Activated naive CD4-positive, alpha-beta T cell treated with anti-CD3 and anti-CD28 coated beads for 36 hours (primary cell): ENCODE measurements at places on chromosomes 1 and 21.
A peak's percentile ranks its signal among the peaks of the same experiment; 100 is the strongest.

DNA sequence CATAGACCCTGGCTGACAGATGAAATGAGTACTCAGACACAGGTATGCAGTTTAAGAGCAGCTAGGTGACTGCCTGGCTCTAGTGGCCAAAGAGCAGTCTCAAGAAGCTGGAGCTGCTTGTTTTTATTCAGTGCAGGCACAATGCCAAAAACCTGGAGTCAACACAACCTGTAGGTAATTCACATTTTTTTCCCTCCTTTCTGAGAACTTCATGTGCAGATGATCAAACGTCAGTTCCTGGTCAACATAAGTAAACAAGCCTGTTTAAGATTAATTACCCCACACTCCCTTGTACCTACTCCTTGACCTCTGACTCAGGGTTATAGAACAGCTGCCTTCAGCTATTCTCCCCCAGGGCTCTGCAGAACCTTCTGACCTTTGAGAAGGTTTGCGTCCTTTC, 17.3 kb upstream of the ACADM start:
- DNase-seq, result no peak

DNA sequence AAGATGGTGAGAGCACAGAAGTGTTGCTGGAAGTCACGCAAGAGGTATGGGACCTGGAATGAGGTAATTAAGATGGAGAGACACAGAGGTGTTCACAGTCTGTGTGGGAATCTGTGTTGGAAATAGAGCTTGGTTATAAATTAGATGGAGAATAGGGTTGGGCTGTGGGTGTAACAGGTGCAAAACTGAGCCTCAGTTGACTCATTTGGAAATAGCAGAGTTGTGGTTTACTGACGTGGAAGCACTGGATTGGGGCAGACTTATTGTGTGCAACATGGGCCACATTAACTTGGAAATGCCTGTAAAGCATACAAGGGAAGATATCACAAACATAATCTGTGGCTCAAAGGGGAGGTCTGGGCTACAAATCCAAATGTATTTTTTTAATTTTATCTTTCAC, 13.0 kb downstream of the CAMSAP2 start:
- peak; percentile 38 for DNase-seq

- peak; percentile 69 for DNase-seq
Observed at GRCh38 chr1:54409156-54410142, 3.3 kb upstream of the SSBP3 start.

- no peak for DNase-seq
Observed at GRCh38 chr1:210418863-210419650, 90.4 kb downstream of the HHAT start.

- DNase-seq, result peak; percentile 91
Observed at GRCh38 chr1:23619299-23620188, 60.2 kb upstream of the ID3 start.

GRCh38 chr1:10250663-10251062, 40.3 kb downstream of the KIF1B start:
- DNase-seq, result no peak

DNA sequence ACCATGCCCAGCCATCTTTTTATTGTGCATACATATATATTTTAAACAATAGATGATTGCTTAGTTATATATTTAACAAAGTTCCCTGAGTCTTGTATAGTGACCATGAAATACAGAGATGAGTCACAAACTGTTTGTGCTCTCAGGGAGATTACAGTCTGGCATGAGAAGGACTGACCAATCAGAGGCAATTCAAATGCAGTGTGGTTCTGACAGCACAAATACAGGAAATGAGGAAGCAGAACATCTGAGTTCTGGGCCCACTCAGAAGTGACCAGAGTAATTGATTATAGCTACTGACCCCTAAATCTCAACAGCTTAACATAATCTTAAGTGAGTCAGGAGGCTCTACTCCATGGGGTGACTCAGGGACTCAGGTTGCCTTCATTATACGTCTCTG, 534.5 kb downstream of the OMA1 start:
- DNase-seq, result no peak

DNA sequence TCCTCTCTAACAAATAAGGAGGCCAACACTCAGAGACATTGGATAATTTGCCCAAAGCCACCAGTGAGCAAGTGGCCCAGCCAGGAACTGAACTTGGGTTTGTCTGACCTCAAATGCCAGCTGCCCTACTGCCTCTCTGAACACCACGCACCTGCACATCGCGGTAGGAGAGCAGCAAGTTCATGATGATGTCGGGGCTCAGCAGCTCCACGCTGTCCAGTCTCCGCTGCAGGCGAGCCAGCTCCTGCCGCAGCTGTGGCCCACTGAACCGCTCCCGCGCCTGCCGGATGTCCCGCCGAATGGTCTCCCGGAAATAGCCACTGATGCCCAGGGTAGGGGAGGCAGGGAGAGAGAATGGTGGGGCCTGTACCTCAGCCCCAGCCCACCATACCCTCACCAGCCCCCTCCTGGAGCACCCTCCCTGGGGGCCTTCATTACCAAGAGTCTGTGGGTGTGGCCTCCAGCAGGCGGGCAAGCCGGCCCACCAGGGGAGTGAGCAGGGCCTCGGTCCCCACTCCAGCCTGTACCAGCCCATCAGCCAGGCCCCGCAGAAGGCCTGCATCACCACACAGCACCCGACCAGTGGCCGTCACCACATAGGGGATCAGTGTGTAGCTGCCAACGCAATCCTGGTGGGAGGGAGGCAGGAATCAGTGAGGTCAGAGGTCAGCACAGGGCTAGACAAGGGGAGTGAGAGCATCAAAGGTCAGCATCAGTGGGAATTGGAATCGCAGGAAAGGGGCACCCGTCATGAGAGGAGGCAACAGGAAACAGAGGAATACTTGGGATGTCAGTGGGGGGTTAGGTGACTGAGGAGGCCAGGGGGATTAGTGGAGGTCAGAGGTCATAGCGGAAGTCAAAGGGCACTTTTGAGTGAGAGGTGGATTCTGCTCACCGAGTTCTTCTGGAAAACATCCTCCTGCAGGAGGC, 2.7 kb downstream of the MAP3K6 start:
- DNase-seq, result no peak

DNA sequence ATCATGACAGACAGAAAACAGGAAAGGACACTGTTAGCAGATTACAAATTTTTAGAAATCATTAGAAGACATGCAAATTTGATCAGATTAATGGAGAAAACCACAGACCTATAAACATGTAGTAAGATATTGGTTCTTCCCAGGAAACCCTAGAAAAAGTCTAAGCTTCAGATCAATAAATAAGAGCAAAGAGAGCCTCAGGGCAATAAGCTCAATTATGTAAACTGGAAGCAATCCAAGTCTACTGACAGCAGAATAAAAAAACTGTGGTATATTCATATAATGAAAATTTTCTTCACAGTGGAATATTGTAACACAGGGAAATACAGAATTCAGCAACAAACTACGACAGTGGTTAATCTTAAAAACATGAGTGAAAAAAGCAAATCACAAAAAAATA, 36.3 kb downstream of the NRDC start:
- DNase-seq, result no peak

- DNase-seq, result no peak
Observed at GRCh38 chr1:178241837-178242236, 147.9 kb downstream of the RASAL2 start.

GRCh38 chr21:27759091-27759659, 792.3 kb upstream of the ADAMTS5 start:
- DNase-seq, result no peak

GRCh38 chr21:31730712-31731055, 1.2 kb downstream of the SCAF4 start:
- peak; percentile 21 for DNase-seq

DNA sequence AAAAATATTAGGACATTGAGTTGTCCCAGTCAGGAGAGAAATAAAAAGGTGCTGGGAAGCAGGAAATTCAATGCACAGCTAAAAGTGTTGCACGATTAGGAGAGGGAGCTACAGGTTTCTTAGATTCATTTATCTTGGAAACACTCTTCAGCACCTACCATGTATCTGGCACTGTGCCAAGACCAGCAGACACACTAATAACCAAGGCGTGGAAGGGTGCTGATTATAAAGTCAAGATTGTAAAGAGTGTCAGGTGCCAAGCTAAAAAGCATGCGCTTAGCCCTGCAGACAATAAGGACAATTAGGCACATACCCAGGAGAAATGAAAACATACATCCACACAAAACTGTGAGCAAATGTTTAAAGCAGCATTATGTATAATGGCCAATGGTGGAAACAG, 129.9 kb downstream of the DSCAM start:
- DNase-seq, result no peak

- no peak for DNase-seq
Observed at GRCh38 chr1:202193614-202194327, at the start of gene LGR6. Gene LGR6, plus strand, starts transcription at chr1:202193799. Its CDS starts 191 bp downstream, at chr1:202193990.

- no peak for DNase-seq
Observed at GRCh38 chr1:213110349-213111300, 59.6 kb downstream of the RPS6KC1 start.

GRCh38 chr1:14320986-14321385, 277.5 kb upstream of the KAZN start:
- DNase-seq, result no peak

GRCh38 chr1:81391125-81391828, 409.5 kb upstream of the ADGRL2 start:
- DNase-seq, result no peak

DNA sequence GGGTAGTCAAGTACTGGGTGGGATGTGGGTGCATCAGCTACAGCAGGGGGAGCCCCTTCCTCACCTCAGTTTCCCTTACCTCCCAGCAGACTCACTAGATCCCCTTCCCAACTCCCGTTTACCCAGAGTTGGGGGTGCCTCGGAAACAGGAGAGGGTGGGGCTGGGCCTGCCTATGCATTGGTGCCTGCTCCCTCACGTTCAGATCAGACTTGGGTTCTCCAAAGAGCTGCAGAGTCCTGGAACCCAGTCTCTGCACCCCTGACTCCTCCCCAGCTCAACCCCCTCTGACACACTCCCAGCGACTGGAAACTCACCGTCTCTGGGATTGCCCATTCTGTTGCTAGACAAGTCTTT, 6.0 kb downstream of the FOXO6 start:
- no peak for DNase-seq

- no peak for DNase-seq
Observed at GRCh38 chr1:213519098-213519497, 468.1 kb downstream of the RPS6KC1 start.

DNA sequence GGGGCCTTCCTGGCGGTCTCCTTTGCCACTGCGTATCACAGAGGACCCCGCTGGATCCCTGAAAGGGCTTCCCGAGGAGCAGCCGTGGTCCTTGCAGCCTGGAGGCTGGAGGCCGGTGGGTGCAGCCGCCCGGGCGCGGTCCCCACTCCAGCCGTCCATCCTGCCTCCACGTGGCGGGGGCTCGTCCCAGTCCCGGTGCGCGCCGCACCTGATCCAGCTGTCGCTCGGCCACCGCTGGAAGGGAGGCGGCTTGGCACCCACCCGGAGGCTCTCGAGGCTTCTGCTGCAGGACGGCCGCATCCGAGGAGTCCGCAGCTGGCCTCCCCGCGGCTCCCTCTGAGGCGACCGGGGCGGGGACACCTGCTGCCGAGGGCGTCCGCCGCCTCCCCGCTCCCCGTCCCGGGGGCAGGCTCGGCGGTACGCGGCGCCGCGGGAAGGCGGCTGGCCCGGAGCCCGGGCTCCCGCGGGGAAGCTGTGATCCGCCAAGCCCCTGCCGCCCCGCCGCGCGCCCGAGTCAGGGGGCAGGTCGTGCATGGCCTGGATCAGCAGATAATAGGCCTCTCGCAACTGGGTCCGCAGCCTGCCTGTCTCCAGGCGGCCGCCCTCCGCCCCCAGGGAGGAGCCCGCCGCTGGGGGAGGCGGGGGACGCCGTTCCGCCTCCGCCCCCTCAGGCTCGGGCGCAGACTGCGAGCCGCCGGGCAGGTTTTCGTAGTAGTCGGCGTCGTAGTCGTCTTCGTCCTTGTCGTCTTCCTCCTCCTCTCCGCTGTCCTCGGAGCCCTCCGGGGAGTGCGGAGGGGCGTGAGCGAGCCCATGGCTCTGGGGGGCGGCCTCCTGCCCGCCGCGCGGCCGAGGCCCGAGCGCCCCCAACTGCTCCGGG, at the start of gene SYDE2:
SYDE2 (minus strand) TSS at position 554 of the 877 bp plus-strand sequence; CDS start at position 534, 20 bp downstream.
- peak; percentile 76 for DNase-seq

GRCh38 chr1:50651476-50652263, 228.4 kb upstream of the DMRTA2 start:
- no peak for DNase-seq

GRCh38 chr21:20883408-20883800, 114.8 kb upstream of the NCAM2 start:
- no peak for DNase-seq

DNA sequence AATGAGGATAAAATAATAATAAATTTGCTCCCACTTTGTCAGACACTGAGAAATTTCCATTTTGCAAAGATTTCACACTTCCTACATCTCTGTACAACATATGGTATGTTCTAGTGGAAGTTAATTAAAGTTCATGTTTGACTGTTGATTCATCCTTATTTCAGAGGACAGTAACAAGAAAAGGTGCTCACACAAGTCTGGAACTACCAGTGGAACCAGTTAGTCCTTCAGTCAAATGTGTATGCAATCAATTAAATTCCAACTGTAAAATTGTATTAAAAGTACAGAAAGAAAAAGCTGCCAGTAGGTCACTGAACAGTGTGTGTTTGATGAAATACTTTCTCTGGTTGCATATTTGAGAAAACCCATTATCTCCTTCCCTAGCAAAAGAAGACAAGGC, 496.0 kb upstream of the PKN2 start:
- no peak for DNase-seq

DNA sequence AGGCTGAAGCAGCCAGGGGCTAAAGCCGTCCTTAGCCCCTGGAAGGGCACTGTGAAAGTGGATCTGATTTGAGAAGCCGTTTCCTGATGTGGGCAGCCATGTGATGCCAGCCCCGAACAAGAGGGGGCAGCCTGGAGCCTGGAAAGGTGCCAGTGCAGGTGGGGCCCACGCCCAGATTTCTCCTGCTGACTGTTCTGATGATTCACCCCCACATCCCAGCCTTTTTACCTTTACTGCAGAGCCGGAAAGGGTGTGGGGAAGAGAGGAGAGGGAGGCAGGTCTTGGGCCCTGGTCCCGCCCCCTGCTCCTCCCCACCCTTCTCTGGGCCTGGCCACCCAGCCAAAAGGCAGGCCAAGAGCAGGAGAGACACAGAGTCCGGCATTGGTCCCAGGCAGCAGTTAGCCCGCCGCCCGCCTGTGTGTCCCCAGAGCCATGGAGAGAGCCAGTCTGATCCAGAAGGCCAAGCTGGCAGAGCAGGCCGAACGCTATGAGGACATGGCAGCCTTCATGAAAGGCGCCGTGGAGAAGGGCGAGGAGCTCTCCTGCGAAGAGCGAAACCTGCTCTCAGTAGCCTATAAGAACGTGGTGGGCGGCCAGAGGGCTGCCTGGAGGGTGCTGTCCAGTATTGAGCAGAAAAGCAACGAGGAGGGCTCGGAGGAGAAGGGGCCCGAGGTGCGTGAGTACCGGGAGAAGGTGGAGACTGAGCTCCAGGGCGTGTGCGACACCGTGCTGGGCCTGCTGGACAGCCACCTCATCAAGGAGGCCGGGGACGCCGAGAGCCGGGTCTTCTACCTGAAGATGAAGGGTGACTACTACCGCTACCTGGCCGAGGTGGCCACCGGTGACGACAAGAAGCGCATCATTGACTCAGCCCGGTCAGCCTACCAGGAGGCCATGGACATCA, at the start of gene SFN:
SFN (plus strand) TSS at position 369 of the 904 bp plus-strand sequence; CDS start at position 433, 64 bp downstream.
- DNase-seq, result peak; percentile 76
